Activated CD4-positive, alpha-beta T cell treated with anti-CD3 and anti-CD28 coated beads, Interleukin-2, amount 50 U/mL, for 48 hours (primary cell): ENCODE measurements at places on chromosomes 2 and 18.

GRCh38 chr2:12543076-12543977, 173.4 kb upstream of the TRIB2 start:
- no peak for DNase-seq

GRCh38 chr2:159252905-159253304, 33.6 kb downstream of the WDSUB1 start:
- no peak for DNase-seq

DNA sequence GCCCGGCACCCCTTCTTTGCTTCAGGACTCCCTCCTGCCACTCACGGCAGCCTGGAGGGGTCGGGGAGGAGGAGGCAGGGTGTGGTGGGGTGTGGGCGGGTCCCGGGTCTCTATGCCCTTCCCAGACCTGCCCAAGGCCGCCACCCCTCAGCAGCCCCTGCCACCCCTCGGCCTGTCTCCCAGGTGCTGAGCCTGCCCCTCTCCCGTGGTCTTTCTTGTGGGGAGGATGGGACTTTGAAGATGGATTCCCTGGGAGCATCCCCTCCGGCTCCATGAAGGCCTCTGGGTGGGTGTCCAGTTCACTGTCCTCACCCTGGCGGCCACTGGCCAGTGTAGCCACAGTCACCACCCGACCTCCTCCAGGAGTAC, 23.2 kb downstream of the KCNIP3 start:
- DNase-seq = no peak

DNA sequence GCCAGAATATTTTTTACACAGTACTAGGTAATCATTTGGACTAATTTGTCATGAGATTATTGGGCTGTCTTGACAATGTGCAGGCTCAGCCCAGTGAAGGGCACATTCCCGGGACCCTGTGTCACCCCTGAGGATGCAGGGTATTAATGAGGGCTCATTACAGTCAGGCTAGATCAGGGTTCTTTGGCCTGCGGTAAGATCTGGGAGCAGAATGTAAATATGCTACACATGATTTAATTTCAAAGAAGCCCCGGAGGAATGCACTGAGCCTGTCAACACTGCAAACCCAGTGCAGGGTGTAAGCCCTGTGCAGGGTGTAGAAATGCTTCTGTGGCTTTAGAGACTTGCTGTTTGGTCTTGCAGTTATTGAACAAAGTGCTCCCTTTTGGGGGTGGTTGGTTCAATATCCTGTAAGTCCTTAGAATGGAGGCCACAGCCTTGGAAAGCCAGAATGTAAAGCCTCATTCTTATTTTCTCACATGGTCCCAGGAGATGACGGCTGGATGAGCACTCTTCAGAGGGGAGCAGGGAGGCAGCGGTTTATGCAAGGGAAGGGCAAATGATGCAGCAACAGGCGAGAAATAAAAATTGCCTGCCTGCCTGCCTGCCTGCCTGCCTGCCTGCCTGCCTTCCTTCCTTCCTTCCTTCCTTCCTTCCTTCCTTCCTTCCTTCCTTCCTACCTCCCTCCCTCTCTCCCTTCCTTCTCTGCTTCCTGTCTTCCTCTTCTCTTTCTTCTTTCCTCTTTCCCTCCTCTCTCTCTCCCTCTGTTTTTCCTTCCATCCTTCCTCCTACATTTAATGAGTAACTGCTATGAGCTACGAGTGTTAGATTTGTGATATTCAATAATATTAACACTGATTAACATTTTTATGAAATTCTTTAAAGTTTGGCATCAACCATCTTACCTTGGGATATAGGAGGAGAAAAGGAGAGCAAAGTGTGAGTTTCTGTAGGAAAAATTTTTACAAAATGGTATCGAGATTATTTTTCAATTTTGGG, 148.8 kb downstream of the VAPA start:
- DNase-seq = no peak

GRCh38 chr2:160085662-160086061, 23.2 kb upstream of the PLA2R1 start:
- DNase-seq = no peak

- DNase-seq = no peak
Observed at GRCh38 chr2:197097578-197098366, 171.3 kb upstream of the PGAP1 start.
